NCI-H1436 treated with DMSO at 0.1 percent for 48 hours (cell line): ENCODE measurements at places on chromosomes 3 and 15.

GRCh38 chr3:54358316-54358715 lies 236.0 kb downstream of the CACNA2D3 start:
- no peak for DNase-seq

- no peak for DNase-seq
These were observed 13.9 kb downstream of the ROBO2 start for GRCh38 chr3:77053795-77054194.

GRCh38 chr15:70922119-70922518 lies 29.5 kb downstream of the LRRC49 start:
- no peak for DNase-seq

GRCh38 chr15:73927003-73927475 lies 777 bp downstream of the LOXL1 start:
- no peak for DNase-seq

DNA sequence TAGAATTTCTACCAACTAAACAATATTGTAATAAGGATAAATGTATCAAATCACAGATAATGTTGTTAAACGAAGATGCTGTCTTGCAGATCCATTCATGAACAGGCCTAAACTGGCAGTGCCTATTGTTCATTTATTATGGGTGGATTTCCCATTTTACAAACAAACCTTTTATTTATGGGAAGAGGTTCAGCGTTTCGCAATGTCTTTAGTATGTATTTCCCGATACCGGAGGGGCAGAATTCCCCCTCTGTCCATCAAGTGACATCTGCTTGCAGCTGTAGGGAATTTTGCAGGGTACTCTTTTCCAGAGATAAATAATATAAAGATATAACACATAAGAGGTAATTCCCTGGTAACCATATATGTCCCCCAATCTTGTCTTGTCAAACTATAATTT lies 5.7 kb downstream of the CEP19 start:
- no peak for DNase-seq

DNA sequence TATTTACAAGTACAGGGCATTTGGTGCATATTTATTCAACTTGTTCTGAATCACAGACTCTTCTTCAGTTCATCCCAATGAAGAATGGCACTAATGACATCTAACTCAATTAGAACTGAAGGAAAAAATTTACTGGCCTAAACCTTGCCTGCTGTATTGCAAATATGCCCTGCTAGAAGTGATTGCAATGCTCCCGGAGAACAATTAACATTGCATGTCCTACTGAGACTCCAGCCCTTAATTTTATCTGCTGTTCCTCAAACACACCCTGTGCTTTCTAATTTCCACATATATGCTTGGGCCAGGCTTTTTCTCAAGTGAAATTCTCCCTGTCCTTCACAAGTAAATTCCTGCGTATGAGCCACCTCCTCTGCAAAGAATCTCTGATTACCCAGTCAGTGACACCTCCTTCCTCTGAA lies 8.3 kb downstream of the ACKR4 start:
- DNase-seq = no peak

DNA sequence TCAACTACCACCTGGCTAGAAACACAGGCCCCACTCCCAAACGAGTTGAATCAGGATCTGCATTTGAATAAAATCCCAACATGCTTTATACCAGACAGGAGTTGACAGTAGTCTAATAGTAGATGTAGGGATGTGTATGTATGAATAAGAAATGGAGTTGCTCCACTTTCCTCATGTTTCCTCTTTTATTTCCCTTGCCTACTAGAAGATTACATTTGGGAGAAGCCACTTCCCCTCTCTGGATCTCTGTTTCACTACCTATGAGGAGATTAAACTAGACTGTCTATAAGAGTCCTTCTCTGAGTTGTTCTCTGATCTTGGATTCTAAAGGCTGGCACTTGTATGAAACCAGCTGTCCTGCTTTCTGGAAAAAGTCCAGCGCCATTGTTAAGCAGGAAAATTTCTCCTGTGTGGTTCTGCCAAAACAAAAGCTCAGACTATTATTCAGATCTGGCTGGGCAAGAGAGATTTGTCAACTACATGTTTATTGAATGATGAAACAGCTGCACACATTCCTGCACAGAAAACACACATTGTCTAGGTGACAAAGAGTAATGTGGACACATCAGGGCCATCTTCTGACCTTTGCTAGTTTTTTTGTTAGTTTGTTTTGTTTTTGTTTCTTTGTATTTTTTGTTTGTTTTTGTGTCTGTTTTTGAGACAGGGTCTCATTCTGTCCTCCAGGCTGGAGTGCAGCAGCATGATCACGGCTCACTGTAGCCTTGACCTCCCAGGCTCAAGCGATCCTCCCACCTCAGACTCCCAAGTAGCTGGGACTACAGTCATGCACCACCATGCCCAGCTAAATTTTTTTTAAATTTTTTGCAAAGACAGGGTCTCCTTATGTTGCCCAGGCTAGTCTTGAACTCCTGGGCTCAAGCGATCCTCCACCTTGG lies 29.9 kb downstream of the ACP3 start:
- no peak for DNase-seq

DNA sequence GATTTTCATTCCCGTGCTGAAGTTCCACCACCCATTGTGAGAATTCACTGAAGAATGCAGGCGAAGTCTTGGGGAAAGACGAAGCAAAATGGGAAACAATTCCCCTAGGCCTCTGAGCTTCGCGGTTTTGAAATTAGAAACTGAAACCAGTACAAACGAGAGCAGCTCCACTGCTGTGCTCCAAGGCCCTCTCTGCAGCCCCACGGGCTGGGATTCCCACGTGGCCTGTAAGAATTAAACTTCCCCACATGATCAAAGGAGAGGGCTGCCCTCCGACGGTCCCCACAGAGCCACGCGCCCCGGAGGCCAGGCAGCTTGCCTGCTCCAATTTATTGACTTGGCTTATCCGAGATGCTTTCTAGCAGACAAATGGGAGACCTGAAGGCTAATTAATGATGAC lies 144.0 kb downstream of the GREM1 start:
- DNase-seq = no peak

DNA sequence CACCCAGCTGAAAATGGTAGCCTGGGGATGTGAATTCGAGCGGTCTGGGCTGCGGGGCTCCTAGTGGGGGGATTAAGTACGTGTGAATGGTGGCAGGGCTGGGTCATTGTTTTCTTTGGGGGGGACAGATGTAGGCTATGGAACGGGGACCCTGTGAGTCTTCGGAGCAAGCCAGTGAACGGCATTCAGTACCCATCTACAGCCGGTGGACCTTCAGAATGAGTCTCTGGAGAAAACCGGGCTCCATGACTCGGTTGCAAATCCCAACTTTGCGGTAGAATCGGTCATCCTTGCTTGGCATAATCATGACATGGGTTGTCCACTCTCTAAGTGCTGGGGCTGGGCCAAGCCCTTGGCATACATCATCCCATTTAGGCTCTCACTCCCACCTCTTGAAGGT lies 7.2 kb upstream of the EOMES start:
- DNase-seq = no peak

GRCh38 chr3:27342267-27342666 lies 26.9 kb downstream of the NEK10 start:
- no peak for DNase-seq

DNA sequence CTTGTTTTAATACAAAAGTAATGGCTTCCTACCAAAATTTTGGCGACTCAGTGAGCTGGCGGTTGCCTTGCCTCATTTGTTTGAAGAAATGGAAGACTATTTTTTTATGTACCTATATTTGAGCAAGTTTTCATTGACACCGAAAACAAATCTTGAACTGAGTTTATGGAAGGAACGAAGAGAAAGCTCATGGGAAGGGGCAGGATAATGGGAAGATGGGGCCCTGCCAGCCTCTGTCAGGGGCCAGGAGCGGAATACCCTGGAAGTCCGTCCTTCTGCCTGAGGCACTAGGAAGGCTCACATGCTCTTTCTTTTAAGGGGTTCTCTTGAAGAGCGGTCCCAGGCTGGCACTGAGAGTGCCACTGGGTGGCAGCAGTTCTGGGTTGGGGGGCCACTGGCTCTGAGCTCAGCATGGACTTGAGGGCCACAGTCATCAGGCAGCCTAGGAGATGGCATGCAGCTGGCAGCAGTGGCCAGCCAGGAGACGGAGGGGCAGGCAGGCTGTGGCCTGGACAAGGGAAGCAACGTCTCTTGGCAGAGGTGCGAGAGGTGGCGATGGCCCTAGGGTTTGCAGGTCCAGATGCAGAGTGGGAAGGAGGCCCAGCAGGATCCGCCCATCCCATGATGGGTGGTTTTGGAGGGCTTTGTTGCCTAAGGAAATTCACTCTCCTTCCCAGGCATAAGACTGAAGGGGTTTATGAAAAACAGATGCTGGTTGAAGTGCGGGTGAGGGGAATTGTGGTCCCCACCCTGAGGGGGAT lies 41.6 kb downstream of the ISG20 start:
- DNase-seq = no peak

GRCh38 chr3:162250782-162251181 lies 754.2 kb downstream of the OTOL1 start:
- no peak for DNase-seq

GRCh38 chr3:128353991-128354687 lies 112.6 kb downstream of the DNAJB8 start:
- no peak for DNase-seq

- DNase-seq = no peak
These were observed 37.2 kb downstream of the GOLGA6A start for GRCh38 chr15:74045184-74045583.

GRCh38 chr15:90036806-90037510 lies 35.8 kb downstream of the ZNF710 start:
- no peak for DNase-seq

DNA sequence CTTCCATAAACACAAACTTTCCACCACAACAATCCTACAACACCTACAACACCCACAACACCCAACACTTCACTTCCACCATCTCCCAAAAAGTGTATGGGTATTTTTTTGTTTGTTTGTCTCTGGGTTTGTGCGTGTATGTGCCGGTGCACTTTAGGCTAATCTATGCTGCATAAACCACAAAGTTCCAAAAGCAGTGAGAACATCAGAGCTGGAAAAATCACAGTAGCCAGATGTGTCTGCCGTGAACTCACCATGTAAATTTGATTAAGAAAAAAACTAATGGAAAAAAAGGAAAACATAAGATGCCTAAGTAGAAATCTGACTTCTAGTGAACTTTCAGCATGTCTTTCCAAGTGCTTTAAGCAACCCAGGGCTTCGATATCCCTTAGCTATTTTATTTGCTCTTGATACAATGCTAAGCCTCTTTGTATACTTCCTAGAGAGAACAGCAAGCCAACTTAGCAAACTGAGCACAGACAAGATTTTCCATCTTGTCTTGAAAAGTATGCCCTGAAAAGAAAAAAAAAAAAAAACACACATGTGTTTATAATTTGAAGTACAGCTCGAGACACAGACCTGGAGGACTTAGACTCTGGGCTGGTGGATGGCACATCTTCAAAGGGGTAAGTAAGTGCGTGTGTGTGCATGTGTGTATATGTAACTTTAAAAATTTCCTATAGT lies 91.4 kb downstream of the WWTR1 start:
- no peak for DNase-seq

- DNase-seq = no peak
These were observed 369.9 kb upstream of the MCTP2 start for GRCh38 chr15:93861413-93861812.

GRCh38 chr3:107271787-107272387 lies 105.4 kb upstream of the CCDC54 start:
- peak; percentile 25 for DNase-seq

GRCh38 chr3:9647450-9647849 lies 1.9 kb upstream of the MTMR14 start:
- no peak for DNase-seq

DNA sequence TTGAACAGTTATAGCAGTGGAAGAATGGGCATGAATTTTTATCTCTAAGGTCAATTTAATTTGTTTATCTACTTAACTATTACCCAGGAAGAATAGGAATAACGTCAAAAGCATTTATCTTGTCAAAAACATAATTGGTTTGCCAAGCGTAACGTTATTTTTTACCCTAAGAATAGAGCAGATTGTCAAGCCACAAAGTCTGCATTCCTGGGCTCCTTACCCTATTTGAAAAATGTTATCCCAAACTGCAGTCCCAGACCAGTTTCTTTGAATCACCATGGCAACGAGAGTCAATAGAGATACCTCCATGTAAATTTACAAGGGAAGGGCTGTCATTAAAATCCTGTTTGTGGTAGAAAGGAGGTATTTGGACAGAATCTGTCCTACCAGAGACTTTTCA lies 61.1 kb downstream of the CPNE4 start:
- DNase-seq = no peak

- DNase-seq = no peak
These were observed 16.9 kb downstream of the POC1A start for GRCh38 chr3:52137311-52137710.

- no peak for DNase-seq
These were observed 156.0 kb downstream of the TJP1 start for GRCh38 chr15:29666241-29666640.

GRCh38 chr3:122920986-122921385 lies 106.6 kb downstream of the SEMA5B start:
- no peak for DNase-seq

GRCh38 chr3:197022405-197023231 lies 7.0 kb downstream of the MELTF start:
- DNase-seq = no peak

GRCh38 chr3:186826410-186826975 lies 16.0 kb upstream of the ADIPOQ start:
- no peak for DNase-seq

DNA sequence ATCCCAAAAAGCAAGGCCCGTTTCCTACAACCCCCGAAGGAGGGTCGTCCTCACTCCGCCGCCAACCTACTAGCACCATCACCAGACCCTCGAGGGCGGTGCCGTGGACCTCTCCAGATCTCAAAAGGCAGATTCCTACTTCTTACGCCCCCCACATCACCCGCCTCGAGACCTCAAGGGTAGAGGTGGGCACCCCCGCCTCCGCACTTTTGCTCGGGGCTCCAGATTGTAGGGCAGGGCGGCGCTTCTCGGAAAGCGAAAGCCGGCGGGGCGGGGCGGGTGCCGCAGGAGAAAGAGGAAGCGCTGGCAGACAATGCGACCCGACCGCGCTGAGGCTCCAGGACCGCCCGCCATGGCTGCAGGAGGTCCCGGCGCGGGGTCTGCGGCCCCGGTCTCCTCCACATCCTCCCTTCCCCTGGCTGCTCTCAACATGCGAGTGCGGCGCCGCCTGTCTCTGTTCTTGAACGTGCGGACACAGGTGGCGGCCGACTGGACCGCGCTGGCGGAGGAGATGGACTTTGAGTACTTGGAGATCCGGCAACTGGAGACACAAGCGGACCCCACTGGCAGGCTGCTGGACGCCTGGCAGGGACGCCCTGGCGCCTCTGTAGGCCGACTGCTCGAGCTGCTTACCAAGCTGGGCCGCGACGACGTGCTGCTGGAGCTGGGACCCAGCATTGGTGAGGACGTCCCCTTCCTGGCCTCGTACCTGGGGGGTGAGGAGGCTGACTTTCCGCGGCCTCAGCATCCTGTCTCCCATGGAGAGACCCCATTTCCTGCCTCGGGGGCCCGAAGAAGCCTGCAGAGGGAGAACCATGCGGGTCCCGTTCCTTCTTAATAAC lies at the start of gene MYD88:
TSS of gene MYD88 (plus strand) at position 313 of the 842 bp plus-strand sequence. CDS start at position 353, 40 bp downstream.
- no peak for DNase-seq
